ENCODE measurements at places on chromosomes 6 and 20. TPM values are rescaled to one million over a fixed set of nuclear protein-coding genes. Genes with fewer than 3 reads are reported as not detected.

GRCh38 chr6:13253272-13253671 is 75.1 kb downstream of the TBC1D7 start:
- DNase-seq = no peak

DNA sequence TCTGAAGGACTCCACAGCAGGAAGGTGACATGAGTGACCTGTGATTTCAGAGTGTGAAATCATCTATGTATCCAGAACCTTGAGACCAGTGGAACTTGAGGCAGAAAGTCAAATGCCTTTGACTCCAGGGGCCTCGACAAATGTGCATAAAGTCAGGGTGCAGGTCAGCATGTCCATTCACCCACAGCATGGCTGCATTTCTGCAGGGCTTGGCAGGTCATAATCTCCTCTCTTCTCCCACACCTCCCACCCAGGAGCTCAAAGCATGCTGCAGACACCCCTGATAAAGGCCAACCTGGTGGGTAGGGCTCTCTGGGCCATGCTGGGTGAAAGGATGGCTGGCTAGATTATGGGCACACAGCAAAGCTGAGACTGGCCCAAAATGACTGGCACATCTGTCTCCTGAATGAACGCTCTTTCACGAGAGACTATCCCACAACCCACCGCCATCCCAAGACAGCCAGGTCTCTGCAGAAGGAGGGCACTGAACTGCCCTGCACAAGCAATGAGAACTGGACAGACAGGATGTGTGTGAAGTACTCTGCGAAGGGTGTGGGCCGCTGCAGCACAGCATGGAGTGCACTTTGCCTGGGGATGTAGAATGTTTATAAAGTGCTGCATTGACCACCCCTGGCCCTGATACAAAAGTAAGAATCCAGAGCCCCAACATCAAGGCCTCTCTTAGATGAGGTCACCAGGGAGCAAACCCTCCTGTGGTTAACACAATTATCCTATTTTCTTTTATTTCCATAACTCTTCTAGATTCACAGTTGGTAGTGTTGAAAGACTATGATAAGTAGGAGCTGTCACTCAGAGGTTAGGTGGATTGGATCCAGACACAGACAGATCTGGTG is 78.2 kb upstream of the NXT1 start:
- DNase-seq = no peak

GRCh38 chr6:33863723-33864440 is 60.1 kb upstream of the MLN start:
- no peak for DNase-seq

DNA sequence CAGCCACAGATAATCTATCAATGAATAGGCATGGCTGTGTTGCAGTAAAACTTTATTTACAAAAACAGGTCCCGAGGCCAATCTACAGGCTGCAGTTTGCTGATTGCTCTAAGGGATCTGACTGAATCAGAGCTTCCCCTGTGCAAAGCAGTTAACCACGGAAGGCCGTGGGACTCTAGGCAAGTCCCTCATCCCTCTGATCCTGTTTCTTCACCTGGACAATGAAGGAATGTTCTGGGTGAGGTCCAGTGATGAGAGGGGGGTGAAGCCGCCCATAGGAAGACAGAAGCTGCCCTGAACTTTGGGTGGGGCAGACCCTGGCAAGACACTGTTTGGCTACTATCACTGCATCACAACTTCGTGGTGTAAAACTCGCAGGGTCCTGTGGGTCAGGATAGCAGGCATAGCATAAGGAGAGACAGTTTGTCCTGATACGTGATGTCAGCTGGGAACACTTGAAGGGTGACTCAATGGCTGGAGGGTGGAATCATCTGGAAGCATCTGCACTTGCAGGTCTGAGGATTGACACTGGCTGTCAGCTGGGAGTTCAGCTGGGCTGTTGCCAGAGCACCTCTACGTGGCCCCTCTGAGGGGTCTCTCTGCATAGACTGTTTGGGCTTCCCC is 33.3 kb upstream of the TGM2 start:
- no peak for DNase-seq

- no peak for DNase-seq
Observed at GRCh38 chr6:87943191-87943590, 104.5 kb upstream of the SPACA1 start.

- DNase-seq = no peak
Observed at GRCh38 chr6:37725957-37726356, 28.3 kb upstream of the MDGA1 start.

- DNase-seq = no peak
Observed at GRCh38 chr20:22974354-22974753, 60.8 kb upstream of the SSTR4 start.

- DNase-seq = no peak
Observed at GRCh38 chr6:68635412-68635705, 277 bp downstream of the ADGRB3 start.

GRCh38 chr6:43753570-43754183 is 16.3 kb upstream of the VEGFA start:
- no peak for DNase-seq

- DNase-seq = no peak
Observed at GRCh38 chr20:16314748-16315159, 258.5 kb downstream of the KIF16B start.

DNA sequence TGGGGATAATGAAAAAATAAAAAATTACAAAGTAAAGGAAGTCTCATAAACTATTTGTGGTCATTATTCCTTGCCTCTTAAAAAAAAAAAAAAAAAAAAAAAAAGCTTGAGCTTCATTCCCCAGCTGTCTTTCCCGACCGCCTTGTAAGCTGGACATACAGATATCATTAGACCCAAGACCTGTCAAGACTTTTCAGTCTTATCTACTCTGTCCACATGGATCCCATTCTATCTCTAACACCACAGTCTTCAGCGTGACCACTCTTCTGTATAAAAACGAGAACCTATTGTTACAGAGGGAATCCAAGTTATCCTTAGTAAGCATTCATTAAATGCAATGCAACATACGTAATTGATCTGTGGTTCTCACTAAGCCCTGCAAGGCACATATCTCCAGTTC is 423.5 kb downstream of the MEI4 start:
- DNase-seq = no peak

GRCh38 chr6:129513471-129513870 is 196.5 kb downstream of the ARHGAP18 start:
- no peak for DNase-seq

GRCh38 chr6:8392569-8392968 is 42.8 kb downstream of the SLC35B3 start:
- DNase-seq = no peak

DNA sequence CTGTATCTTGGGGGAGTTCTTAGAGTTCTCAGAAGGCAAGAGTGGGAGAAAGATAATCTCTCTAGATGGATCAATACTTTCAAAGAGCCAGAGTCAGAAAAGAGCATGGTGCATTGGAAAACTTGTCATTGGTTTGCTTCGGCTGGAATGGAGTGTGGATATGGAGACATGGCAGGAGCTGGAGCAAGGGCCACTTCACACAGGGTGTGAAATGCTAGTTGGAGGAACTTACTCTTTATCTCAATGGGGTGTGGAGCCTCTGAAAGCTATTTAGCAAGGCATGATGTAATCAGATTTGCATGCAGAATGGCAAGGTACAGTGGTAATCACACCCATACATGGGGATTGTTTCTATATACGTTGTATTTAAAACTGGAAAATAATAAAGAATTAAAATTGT is 31.5 kb upstream of the PAQR8 start:
- DNase-seq = no peak

DNA sequence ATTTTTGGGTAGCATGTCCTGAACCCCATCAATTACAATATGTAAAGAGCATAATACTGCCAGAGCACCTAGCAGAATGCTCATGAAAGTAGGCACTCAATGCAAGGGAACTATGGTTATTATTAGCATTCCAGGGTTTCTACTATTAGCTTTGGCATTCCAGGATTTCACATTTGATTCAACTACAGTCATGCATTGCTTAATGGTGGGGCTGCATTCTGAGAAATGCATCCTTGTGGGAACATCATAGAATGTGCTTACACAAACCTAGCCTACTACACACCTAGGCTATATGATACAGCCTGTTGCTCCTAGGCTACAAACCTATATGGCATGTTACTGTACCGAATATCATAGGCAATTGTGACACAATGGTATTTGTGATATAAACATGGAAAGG is 247.8 kb downstream of the CD83 start:
- DNase-seq = no peak

GRCh38 chr6:123986938-123987337 is 183.3 kb downstream of the NKAIN2 start:
- DNase-seq = no peak

- DNase-seq = no peak
Observed at GRCh38 chr20:14821251-14821650, 483.8 kb upstream of the FLRT3 start.

DNA sequence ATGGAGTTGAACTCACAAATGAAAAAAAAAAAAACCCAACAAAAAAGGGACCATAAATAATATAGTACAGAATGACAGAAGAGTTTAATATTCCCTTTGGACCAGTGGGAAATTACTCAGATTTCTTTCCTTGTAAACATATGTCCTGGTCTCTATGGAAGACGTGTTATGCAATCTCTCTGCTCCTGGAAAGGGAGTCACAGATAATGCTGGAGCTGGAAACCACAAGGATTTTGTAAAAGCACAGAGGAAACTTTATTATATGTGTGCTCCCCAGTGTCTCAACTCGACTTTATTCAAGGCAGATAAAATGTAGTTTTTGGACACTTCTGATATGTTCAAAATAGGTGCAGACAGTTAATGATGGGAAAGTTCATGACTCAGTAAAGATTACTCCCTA is 88.1 kb upstream of the ZFP64 start:
- DNase-seq = no peak

- DNase-seq = no peak
Observed at GRCh38 chr6:37486121-37486839, 13.4 kb downstream of the CCDC167 start.

DNA sequence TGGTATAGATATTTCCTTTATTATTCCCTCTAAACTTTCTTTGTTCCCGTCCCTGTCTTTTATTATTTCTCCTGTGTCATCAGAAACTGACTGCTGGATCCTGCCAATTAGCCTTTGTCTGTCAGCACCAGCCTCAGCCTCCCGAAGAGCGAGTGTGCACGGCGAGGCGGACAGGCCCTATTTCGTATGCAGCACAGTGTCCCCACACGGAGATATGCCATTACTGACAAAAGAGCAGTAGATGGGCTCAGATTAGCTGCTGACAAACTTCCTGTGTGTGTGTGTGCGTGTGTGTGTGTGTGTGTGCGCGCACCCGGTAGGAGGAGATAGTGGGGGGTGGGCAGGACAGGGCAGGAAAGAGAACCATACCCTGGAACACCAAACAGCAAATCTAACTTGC is 99.5 kb upstream of the ZFP64 start:
- DNase-seq = no peak

DNA sequence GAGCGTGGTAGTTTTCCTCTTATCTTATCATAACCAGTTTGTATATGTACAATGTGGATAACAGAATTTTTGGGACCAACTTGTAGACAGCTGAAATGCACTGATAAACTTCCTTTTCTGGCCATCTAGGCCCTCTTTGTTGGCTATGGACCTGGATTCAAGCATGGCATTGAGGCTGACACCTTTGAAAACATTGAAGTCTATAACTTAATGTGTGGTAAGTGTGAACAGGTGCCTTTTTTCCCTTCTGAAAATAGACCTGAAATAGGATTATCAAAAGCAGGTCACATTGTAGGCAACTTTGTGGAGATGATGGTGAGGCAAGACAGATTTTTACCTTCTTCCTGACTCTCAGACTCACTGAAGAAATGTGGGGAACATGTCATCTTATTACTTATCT is 67.8 kb downstream of the ENPP1 start:
- no peak for DNase-seq

GRCh38 chr20:57587989-57588377 is 27.1 kb downstream of the PCK1 start:
- DNase-seq = no peak

- no peak for DNase-seq
Observed at GRCh38 chr20:11832397-11832796, 85.3 kb upstream of the BTBD3 start.

GRCh38 chr6:119237177-119237715 is 112.3 kb downstream of the MAN1A1 start:
- DNase-seq = no peak

- peak; percentile 59 for DNase-seq
Observed at GRCh38 chr20:49484180-49485140, 2.0 kb upstream of the KCNB1 start.

GRCh38 chr20:4559906-4560305 is 161.8 kb upstream of the PRND start:
- no peak for DNase-seq

- no peak for DNase-seq
Observed at GRCh38 chr20:38878866-38879265, 47.4 kb upstream of the FAM83D start.

The EFCAB8 gene
- total RNA-seq = 0.75 TPM

The FRK gene
- 0.03 TPM for total RNA-seq

The SEMG1 gene
- not detected for total RNA-seq

The RCAN2 gene
- not detected for total RNA-seq

The PHF3 gene
- total RNA-seq = 123 TPM

The NHSL1 gene
- total RNA-seq = not detected

The NFS1 gene
- total RNA-seq = 10.7 TPM

The ID4 gene
- not detected for total RNA-seq

The IL20RA gene
- total RNA-seq = not detected

The KIAA1755 gene
- not detected for total RNA-seq

The DLK2 gene
- total RNA-seq = 0.56 TPM

The DEFB132 gene
- not detected for total RNA-seq

The TRMT6 gene
- 9.6 TPM for total RNA-seq

The SPATA25 gene
- not detected for total RNA-seq
